ENCODE measurements at places on chromosomes 3 and 15.

- DNase-seq, result no peak
Observed at GRCh38 chr3:113104357-113105092, 106.8 kb upstream of the BOC start.

GRCh38 chr3:188076176-188076575 is 77.8 kb upstream of the LPP start:
- DNase-seq, result no peak

DNA sequence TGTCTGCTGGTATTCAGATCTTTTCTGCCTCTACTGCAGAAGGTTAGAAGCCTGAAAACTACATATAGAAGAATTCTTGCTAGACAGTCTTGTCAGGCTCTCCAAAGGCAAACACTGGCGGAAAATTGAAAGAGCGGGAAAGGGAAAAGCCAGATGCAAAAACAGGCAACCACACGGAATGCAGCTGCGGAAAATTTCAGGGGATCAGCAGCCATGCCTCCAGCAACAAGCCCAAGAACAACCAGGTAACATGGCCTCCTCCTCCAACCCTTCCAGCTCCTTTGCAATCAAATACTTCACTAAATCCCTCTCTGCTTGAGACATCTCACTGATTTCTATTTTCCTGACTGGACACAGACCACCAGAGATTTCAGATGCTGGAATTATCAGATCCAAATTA is 9.6 kb downstream of the UBP1 start:
- no peak for DNase-seq

DNA sequence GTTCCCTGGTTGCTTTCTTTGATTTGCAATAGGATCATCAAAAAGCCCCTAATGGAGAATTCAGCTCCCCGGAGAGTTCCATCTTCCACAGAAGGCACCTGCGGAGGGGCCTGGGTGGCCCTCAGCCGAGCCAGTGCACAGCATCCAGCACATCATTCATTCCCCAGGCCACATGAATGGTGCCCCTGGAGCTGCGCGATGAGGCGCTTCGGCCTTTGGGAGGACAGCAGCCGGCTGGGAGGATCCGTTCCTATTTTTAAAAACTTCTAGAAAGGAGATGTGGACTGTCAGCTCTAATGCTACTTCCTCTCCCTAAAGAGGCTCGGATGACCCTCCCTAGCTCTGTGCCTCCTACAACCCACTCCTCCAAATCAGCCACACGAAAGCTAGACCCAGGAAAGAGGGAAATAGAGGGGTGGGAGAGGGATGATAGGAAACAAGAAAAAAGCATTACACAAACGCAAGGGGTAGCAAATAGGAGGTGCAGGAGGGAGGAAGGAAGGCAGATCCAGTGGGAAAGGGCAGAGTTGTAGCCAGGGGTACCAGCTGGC is 20.3 kb downstream of the EHD4 start:
- no peak for DNase-seq

DNA sequence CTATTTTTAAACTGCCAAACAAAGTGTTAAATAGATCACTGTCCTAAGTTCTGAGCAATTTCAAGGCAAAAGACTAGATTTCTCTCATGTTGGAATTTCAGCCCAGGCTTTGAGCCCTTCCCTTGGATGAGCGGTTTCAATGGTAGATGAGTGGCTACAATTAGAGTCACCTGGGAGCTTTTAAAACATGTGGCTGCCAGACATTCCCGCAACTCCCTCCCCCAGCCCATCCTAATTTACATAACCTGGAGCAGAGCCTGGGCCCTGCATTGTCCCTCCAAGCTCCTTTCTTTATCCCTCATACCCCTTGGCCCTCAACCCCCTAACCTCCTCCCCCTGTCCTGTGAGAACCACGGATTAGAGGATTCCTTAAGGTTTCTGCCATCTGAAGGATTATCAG is 357.5 kb upstream of the UMPS start:
- no peak for DNase-seq

DNA sequence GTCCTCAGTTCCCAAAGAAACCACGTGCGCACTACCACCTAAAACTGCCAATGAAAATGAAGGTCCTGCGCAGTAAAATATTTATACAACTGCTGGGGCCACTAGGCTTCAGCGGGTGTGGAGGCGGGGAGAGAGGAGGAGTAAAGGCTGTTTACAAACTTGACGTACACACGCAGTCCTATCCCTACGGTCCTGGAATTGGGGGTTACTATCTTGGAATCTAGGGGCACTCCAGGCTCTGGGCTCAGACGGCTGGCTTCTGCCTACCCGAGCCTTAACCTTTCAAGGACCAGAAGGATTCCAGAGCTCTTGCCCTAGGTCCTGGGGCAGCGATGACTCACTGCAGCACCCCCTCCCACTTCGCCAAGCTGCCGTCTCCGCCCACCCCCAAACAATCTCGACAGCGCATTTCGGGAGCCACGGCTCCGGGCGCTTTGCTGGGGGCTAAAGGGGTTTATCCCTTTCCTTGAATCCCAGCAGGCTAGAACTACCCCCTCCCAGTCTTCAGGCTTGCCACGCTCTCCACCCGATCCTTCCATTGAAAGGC is 3.0 kb downstream of the ADAMTS9 start:
- no peak for DNase-seq

- no peak for DNase-seq
Observed at GRCh38 chr3:184174284-184174645, 390 bp upstream of the AP2M1 start.

DNA sequence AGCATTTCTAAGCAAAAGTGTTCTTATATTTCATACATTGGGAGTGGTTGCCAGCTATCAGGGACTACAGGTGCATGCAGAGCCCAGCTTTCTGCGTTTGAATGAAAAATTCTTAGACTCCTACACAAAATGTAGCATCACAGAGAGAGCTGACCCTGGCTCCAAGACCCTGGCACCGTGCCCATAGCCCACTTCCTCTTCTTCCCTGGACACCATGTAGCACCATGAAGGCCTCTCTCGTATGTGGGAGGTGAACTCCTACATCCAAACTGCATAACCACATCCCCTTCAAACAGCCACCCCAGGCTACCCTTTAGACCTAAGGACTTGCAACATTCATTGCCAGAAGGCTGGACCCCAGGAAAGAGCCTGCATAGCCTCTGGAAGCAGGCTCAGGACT is 35.8 kb upstream of the ATOSA start:
- no peak for DNase-seq

GRCh38 chr3:58170376-58170775 is 40.4 kb downstream of the DNASE1L3 start:
- DNase-seq, result no peak

DNA sequence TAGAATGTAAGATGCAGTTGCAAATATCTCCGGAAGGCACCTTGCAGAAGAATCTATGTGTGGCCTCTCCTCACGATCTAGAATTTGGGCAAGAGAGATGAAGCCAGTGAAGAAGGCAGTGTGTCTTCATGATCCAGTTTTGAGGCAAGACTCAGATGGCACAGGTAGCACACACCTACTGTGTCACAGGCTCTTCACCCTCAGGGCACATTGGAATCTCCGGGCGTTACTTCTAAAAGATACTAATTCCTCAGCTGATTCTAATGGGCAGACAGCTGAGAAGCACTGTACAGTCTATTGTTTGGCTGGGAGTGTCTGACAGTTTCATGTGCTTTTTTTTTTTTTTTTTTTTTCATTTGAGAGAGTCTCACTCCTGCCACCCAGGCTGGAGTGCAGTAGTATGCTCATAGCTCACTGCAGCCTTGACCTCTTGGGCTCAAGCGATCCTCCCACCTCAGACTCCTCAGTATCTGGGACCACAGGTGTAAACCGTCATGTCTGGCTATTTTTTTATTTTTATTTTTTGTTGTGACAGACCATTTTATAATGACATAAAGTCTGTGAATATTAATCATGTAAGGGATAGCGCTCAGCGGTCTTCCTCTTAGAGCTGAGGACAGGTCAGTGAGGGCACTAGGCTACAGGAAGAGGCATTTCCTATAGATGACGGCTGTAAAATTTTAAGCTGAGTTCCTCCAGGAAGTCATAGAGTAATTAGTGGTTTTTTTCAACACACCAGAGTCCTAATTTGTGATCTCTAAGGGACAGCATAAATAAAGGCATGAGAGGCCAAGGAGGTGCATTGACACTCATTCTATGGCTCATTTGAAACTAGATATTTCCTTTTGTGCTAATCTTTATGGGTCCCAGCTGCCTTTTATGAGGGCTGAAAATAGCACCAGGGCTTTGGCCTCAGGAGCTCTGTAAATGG is 4.0 kb downstream of the C3orf52 start:
- DNase-seq, result no peak

- DNase-seq, result no peak
Observed at GRCh38 chr3:2950159-2950558, 160.0 kb downstream of the IL5RA start.

DNA sequence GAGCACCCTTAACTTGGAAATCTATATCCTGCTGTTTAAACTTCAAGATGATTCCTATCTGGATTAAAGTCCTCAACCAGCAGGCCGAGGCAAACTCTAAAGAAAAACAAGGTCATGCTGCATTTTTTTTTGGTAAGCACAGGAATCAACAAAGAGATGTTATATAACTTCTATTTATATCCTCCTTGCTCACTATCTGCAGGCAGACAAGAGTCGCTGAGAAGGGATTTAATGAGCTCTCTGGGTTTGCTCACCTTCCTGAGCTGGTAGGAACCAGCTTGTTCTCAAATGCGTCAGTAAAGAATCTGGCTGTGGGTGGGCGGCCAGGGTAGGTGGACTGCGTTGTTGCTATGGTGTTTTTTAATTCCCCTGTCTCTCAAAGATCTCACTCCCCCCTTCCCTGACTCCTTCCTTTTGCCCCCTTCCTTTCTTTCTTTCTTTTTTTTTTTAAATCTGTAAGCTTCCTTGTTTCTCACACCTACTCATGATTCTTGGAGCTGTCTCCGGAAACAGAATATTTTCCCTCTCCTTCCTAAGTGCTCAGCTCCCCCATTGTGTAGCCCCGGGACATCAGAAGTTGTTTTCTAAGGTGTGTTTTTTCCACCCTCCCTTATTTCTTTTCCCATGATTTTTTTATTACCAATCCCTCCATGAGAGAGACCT is 228.8 kb upstream of the BHLHE40 start:
- DNase-seq, result no peak

DNA sequence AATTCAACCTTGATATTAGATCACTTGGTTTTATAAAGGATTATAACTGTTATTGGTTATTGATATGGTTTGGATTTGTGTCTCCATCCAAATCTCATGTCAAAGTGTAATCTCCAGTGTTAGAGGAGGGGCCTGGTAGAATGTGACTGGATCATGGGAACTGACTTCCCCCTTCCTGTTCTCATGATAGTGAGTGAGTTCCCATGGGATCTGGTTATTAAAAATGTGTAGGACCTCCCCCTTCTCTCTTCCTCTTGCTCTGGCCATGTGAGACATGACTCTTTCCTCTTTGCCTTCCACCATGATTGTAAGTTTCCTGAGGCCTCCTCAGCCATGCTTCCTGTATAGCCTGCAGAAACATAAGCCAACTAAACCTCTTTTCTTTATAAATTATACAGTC is 136.0 kb upstream of the UBE2E2 start:
- DNase-seq, result no peak

GRCh38 chr3:156163848-156164247 is 43.5 kb downstream of the KCNAB1 start:
- DNase-seq, result no peak

DNA sequence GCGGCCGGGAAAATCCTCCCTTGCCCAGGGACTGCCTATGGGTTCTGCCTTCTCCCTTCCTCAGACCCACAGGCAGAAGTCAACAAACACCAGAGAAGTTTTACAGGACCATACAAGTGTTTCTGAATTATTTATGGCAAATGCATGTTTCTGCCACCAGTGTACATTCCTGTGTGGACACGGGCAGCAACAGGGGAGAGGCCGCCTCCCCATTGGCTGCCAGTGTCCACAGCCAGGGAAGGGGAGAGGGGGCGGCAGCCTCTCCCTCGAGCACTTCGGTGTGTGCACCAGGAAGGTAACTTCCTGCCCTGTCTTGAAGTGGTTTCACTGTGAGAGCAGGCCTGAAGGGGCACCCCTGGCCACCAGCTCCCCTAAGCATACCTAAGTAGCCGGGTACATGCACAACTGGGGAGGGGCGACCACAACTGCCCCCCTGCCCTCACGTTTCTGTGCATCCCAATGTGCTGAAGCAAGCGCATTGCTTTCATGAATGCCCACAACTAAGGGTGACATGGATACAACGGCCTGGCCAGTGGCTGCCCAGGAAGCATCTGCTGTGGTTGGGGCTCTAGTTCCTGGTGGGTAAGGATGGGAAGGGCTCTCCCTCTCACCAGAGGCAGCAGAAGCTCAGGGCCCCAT is 14.8 kb upstream of the SHISA5 start:
- no peak for DNase-seq

- no peak for DNase-seq
Observed at GRCh38 chr3:70731046-70731445, 418.6 kb upstream of the MDFIC2 start.

GRCh38 chr3:161265916-161266571 is 44.9 kb downstream of the NMD3 start:
- DNase-seq, result no peak

DNA sequence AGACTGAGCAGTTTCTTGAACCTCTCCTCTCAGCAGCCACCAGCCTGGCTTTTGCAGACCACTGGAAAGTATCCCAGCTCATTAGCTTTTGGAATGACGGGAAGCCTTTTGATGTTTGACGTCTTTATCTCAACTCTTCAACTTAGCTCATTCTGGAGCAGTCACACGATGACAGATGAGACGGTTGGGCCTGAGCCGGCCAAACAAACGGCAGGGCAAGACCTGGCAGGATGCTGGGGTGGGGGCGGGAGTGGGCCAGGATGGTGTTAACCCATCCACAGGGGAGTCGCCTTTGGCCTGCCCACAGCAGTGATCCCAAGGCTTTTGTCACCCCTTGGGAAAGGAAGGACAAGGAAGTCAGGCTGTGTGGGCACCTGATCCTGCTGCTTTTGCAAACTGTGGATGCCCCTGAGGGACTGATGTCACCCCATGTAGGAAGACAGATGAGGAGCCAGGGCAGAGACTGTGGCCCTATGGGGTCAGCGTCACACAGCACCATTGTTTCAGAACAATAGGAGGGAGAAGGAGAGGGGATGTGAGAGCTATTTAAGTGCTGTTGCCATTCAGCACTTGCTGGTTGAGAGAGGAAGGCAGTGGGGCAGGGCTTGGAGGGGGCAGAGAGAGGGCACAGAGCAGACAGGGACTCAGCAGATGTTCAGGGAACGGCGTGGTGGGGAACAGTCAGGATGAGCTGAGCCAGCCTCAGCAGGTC is 121.9 kb upstream of the CTDSPL start:
- DNase-seq, result no peak

GRCh38 chr3:72082186-72082715 is 297.3 kb upstream of the PROK2 start:
- DNase-seq, result no peak

- no peak for DNase-seq
Observed at GRCh38 chr3:187105700-187106099, 33.6 kb downstream of the RPL39L start.

GRCh38 chr15:41925086-41925608 is 31.3 kb upstream of the SPTBN5 start:
- no peak for DNase-seq

GRCh38 chr3:65607101-65607500 is 431.6 kb downstream of the MAGI1 start:
- DNase-seq, result no peak
